Activated CD8-positive, alpha-beta T cell treated with anti-CD3 and anti-CD28 coated beads, Interleukin-2, amount 10 ng/mL, durations not matched to agents 7 days and 5 days (primary cell): ENCODE measurements at places on chromosomes 6 and 20. TPM values are rescaled to one million over a fixed set of nuclear protein-coding genes. Genes with fewer than 3 reads are reported as not detected.

DNA sequence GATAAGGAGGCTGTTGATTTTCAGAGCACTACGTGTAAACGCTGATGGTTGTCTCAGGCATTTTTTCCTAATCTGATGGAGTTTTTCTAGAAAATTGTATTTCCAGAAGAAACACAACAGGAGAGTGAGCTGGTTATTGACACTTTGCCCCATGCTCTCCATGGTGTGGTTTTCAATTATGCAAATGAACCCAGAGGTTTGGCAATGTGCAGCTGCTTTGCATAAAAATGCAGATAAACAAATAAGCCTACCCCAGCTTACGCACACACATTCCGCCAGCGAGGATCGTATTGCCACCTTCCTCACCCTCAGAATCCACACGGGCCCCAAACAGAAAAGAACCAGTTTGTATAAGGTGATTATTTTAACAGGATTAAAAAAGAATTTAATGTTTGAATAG lies 45.1 kb upstream of the FRMD1 start:
- no peak for DNase-seq

DNA sequence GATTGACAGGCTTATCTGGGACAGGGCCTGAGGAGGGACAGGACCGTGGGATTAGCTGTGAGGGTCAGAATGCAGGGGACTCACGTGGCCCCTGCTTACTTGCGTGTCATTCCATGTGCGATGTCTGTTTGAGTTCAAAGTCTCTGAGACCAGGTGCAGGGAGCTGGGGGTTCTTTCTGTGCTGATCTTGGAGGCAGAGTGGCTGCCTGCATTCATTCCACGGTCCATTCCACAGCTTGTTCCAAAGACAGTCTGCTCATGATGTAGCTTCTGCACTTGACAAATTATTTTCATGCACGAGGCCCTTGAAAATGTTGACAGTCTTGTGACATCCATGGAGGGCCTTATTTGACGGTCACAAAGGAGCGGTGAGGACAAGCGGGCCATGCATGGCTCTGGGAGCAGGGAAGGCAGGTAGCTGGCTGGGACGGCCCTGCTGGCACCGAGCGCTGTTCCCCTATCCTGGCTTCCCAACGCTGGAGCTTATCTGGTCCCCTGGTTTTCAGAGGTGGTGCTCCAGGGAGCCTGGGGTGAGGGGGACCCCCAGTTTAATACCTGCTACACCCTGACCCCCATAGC lies 156.3 kb upstream of the RNF24 start:
- no peak for DNase-seq

DNA sequence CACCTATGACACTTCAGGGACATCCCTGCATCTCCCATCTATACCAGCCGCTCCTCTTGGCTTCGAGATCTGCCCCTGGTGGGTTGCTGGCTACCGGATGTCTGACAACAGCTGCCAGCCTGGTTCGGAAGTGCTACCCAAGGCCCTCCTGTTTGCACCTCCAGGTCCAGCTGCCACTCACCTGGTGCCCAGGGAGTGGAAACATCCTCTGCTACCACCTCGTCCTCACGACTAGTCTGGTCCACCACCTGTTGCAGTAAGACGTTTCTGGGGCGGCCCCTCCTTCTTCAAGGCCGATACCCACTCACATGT lies 8.3 kb upstream of the PCMTD2 start:
- no peak for DNase-seq

DNA sequence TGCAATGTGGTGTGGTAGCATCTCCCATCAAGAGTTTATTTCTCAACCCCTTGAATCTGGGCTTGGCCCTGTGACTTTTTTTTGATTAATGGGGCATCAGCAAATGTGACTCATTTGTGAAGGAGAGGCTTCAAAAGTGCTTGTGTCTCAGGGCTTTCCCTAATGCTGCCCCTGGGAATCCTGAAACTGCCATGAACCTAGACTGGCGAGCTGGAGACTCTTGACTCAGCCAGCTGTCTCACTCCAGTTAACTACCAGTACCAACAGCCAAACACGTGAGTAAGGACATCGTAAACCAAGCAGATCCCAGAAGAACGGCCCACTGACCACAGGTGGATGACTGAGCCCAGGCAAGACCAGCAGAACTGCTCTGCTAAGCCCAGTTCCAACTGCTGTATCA lies 72.8 kb upstream of the ADTRP start:
- no peak for DNase-seq

DNA sequence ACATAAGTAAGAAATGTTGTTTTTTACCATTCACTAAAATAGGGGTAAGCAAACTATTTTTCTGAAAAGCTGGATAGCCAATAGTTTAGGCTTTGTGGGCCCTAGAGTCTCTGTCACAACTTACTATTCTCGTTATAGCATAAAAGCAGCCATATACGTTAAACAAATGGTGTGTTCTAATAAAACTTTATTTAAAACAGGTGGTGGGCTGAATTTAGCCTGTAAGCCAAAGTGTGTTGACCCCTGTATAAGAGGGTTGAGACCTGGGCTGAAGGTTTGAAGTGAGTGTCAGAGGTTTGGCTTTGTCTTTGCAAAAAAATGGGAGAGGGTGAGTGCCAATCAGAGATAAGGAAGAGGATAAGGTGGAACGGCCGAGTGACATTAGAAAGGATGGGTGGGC lies 197.2 kb downstream of the RNF144B start:
- no peak for DNase-seq

DNA sequence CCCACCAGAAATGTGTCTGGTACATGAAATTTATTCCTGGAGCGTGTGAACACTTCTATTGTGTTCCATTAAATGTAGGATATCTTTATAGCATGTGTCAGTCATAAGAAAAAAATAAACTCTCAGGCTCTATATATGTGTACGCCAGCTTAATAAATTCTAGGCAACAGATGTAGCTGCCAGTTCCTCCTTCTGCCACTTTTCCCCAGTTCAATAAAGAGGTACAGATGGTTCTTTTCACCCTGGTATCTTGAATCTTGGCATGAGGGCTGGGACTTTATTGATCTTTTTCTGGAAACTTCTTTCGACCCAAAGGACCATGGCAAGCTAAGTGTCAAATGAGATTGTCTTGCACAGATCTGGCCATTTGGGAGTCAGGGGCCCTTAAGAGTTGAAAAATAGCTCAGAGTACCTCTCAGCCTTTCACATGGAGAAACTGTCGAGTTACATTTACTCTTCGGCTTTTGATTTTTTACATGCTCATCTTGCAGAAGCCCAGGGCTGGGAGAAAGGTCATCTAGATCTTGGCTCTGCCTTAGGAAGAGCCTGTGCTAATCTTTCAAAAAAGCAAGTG lies 240.9 kb downstream of the DOK5 start:
- DNase-seq, result no peak

GRCh38 chr6:113982055-113982550 lies 11.2 kb upstream of the HDAC2 start:
- no peak for DNase-seq

GRCh38 chr6:912871-913835 lies 220.2 kb upstream of the EXOC2 start:
- no peak for DNase-seq

DNA sequence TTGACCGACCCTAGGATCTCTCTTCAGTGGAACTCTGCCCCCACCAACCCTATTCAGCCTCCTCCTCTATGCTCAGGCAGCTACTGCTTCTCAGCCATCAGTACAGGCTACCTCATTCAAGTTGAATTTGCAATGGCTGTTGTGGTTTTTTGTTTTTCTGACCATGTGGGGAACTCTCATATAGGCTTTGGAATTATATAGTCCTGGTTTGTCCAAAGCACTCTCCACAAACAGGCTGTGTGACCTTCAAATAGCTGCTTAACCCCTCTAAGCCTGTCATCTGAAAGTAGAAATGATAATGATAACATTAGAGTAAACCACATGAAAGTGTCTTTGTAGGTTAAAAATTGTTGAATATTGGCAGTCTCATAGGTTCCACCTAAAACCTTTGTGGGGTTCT lies 80.3 kb downstream of the UNC5CL start:
- DNase-seq, result no peak

DNA sequence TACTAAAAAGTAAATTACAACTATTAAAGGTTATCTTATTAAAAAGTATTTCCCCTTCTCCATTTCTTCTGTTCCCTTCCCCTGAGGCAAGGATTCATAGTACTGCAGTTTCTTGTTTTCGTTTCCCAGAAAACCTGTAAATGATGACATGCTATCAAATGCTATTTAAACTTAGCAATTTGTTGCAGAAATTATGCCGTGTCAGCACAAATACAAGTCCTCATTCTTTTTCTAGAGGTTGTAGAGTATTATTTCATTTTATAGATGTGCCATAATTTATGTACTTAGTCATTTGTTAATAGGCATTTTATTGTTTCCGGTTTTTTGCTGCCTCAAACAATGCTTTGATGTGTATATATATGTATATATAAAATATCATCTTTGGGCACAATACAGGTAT lies 268.4 kb downstream of the PLCB1 start:
- DNase-seq, result no peak

GRCh38 chr6:3402310-3403237 lies 54.3 kb downstream of the SLC22A23 start:
- no peak for DNase-seq

DNA sequence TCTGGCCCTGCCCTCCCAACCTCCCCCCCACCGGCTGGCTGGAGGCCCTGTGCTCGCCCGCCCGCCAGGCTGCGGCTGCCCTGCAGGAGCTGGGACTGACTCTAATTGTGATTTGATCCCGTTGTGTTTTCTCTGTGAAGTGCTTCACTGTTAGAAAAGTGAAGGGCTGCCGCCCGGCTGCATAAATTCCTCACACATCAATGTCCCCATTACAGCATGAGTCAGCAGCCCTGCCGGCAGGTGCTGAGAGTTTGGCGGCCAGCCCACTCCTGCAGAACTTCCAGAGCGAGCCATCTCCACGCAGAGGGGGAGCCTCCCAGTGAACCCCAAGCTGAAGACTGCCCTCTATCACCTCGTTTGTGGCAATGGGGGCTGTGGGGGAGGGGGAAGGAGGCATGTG lies 137.9 kb downstream of the DLL1 start:
- no peak for DNase-seq

Gene PRELID3B
- 80.1 TPM for total RNA-seq

Gene LYRM2
- 29.5 TPM for total RNA-seq

Gene EYA2
- total RNA-seq, result not detected
